ENCODE measurements at places on chromosomes 3 and 15.

GRCh38 chr15:57472861-57473260, 96.6 kb downstream of the CGNL1 start:
- DNase-seq: no peak

DNA sequence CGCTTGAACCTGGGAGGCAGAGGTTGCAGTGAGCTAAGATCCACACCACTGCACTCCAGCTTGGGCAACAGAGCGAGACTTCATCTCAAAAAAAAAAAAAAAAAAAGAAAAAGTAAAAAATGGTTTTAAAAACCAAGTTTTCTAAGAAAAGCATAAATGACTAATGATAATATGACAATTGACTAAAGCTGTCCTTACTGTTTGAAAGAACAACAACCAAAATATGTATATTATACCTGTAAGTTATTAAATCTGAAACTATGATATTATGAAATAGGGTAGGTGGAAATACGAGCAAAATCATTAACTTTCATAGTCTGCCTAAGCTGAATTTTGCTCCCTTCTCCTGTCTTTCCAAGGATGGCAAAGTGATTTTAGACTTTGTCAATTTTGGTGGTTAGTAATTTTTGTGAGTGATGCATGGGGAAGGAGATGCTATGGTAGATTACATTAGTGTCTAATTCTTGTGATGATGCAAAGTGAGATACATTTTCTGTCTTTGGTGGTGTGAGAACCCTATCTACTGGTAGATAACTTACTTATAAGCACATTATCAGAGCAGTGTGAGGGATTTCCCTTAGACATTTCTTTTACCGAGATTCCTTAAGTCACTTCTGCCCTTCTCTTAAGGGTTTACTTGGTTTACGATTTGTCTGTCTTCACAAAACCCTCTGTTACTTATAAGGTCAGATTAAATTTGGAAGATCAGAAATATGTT, 10.6 kb upstream of the CHD2 start:
- DNase-seq: no peak

DNA sequence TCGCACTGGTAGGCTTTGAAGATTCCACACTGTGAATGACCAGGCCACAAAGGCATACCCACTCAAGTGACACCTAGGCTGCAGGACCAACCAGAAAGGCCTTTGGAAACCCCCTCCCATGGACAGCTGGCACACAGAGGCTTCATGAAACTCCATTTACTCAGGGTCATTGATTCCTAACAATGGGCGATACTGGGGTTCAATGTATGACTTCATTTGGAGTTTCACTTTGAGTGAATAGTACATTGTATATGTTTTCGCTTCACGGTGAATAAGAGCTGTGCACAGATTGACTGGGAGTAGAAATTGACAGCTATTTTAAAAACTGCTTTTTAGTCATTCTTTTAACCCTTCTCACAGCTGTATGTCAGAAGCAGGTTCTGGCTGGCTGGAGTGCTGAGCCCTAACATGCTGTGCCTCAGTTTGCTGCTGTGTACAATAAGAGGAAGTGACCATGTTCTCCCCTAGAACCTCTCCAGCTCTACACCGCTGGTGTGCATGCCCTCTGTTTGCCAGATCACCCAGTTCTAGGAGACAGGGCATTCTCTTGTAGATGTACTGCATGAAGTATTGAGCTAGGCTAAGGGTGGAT, 15.4 kb upstream of the CX3CR1 start:
- DNase-seq: no peak

- DNase-seq: no peak
Observed at GRCh38 chr3:129989414-129989813, 14.9 kb downstream of the TRH start.

- DNase-seq: no peak
Observed at GRCh38 chr3:170500995-170501394, 82.3 kb downstream of the CLDN11 start.

DNA sequence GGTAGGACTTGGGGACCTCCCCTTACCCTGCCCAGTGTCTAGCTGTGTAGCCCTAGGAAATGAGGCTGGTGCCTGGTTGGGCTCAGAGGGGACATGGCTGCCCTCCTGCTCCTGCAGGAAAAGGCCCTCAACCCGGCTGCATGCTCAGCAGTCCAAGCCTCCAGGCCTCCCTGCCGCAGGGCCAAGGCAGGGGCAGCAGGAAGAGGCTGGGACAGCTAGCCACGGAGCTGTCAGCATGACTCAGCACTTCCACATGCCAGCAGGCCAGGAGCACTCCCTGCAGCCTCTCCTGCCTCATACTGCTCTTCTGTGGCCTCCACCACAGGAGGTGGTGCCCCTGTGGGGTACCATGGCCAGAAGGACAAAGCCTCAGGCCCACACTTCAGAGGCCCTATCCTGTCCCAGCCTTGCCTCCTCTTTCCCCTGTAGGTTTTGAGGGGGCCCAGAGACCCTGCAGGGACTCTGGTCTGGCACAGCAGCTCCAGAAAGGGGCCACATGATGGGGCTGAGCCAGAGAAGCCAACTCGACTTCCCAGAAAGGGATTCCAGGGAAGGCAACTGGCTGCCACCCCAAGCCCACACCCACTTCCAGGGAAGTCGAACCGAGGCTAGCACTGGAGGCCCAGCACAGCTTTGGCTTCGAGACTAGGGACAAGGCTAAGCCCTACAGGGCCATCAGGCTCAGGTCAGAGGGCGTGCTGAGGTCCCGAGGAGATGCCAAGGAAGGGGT, 19.5 kb downstream of the TKT start:
- DNase-seq: no peak
